Endodermal cell (in vitro differentiated cells): ENCODE measurements at places on chromosomes 3 and 15. TPM values are rescaled to one million over a fixed set of nuclear protein-coding genes. Genes with fewer than 3 reads are reported as not detected.

DNA sequence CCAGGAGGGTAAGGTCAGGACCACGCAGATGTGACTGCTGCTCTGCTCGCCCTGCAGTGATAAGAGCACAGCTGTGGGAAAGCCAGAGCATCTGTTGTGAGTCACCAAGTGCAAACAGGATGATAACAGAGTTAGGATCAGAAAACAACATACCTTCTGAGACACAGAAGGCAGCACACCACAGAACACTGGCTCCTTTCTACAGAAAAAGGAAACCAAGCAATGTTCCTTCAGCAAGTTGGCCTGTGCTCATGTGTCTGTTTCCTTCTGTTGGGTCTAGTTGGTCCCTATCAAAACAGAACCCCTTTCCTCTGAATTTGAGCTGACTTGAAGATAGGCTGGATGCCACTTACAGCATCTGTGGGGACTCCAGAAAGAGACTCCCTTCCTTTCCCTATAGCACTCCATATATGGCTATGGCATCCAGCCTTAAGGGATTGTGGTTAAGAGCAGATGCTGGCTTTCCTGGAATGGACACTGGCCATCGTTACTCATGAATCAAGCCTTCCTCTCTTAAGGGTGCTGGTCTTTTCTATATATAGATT lies 440.7 kb upstream of the THBS1 start:
- no peak for DNase-seq

DNA sequence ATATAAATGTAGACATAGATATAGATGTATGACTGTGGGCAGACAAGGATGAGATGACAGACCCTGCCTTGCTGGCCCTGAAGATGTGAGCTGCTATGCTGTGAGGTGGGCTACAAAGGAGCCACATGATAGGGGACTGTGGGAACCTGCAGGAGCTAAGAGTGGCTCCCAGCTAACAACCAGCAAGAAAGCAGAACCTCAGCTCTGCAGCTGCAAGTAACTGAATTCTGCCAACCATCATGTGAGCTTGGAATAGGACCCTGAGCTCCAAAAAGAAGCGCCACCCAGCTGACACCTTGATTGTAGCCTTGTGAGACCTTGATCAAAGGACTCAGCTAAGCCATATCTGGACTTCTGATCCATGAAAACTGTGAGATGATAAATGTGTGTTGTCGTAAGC lies 123.3 kb upstream of the GRM7 start:
- no peak for DNase-seq

GRCh38 chr3:27349832-27350231 lies 19.4 kb downstream of the NEK10 start:
- no peak for DNase-seq

GRCh38 chr3:58387650-58388546 lies 45.7 kb downstream of the PDHB start:
- no peak for DNase-seq

The GPR62 gene
- total RNA-seq, result 0.41 and 0.44 TPM in 2 replicates

The NRROS gene
- 3.2 TPM in 2 replicates for total RNA-seq

- DNase-seq, result peak; percentile 67
These were observed 696 bp upstream of the SNRK start for GRCh38 chr3:43285644-43286043.

DNA sequence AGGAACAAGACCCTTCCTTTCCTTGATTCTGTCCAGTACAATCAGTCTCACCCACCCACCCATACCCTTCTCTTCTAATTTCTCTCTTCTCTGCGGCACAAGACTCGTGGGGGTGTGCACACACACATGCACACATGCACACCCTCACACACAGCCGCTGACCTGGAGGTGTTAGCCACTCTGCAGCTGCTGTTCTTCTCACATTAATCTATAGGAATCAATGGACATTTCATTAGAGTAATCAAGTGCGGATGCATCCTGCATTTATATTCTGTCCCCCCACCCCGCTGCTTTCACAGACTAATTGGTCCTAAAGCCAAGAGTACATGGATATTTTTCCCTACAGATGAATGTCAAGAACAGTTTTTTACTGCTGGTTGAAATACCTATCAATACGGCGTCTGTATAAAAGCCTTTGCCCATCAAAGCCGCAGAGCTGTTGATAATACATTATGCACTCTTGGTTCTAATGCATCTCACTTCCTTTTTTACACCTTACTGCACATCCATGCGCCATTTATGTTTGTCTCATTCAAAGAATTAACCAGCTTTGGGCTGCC lies 186.5 kb upstream of the ONECUT1 start:
- no peak for DNase-seq

- DNase-seq, result peak; percentile 83
These were observed 736 bp downstream of the ARHGEF26 start for GRCh38 chr3:154121701-154122551.

DNA sequence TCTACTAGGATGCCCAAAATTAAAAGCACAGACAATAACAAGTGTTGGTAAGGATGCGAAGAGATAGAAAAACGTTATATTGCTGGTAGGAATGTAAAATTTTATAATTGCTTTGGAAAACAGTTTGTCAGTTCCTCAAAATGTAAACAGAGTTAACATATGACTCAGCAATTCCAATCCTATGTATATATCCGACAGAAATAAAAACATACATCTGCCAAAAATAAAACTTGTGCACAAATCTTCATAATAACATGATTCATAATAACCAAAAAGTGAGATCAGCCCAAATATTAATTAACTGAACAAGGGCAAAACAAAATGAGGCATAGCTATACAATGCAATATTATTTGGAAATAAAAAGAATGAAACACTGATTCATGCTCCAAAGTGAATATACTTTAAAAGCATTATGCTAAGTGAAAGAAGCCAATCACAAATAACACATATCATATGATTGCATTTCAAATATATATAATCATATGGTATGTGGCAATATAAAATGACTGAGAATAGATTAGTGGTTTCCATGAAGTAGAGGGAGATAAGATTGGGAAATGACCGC lies 609.3 kb downstream of the IGSF11 start:
- DNase-seq, result no peak

The MYO5A gene
- 6.3 to 10.3 TPM (median 10.0 TPM) in 3 replicates for total RNA-seq
